ENCODE measurements at places on chromosomes 3 and 15. TPM values are rescaled to one million over a fixed set of nuclear protein-coding genes. Genes with fewer than 3 reads are reported as not detected.

Gene FANCD2OS
- not detected for total RNA-seq

Gene C3orf80
- not detected for total RNA-seq

Gene ZNF860
- total RNA-seq: not detected

Gene C15orf62
- 0.44 TPM for total RNA-seq

Gene ILDR1
- total RNA-seq: not detected

DNA sequence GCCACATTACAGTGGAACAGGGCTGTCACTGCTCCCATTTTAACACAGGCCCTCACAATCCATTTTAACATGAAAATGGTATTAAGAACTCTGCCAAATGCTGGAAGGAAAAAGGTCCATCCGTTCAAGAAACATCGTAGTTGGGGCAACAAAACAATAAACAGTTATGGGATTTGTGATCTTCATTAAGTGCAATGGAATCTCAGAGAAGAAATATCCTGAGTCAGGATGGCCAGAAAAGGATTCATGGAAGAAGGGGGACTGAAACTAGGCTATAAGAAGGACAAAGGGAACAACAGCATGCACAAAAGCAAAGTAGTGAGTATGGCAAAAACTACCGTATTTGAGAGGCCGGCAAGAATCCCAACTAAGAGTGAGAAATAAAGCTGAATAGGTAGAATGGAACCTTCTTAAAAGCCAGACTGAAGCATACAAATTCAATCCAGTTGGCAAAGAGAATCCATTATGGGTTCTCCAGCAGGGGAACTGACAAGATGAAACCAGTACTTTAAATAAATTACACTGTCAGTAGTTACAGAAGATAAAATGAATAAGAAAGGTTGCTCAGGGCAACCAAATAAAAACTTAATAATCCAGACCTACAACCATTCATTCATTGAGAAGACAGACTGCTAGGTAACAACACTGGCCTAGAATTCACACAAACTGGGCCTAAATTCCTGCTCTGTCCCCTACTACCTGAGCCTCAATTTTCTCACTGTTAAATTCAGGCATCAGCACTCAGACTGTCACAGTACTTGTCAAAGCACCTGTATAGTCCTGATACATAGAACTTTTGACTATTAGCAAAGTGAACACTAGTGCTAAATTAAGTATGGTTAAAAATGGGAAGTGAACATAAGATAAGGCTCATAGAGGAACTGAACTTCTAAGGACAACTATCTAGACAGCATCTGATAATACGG lies 6.3 kb downstream of the TBL1XR1 start:
- H3K27ac ChIP-seq: no peak overlapping the region
- no peaks in the 10 kb centered on the region for H3K36me3 ChIP-seq
- DNase-seq: no peak
- H3K27me3 ChIP-seq: no peaks in the 10 kb centered on the region
- peaks cover 38% of the 10 kb centered on the region for H3K4me1 ChIP-seq
- no peak overlapping the region for H3K4me3 ChIP-seq

DNA sequence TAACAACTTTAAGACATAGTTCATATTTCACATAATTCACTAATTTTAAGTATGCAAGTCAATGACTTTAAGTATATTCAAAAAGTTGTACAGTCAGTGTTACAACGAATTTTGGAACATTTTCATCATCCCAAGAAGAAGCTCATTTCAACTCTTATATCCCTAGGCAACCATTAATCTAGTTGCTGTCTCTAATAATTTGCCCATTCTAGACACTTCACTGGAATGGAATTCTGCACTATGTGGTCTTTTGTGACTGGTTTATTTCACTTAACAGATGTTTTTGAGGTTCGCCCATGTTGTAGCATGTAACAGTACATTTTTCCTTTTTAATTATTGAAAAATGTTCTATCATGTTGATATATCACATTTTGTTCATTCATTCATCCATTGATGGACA lies 104.2 kb upstream of the SPRED1 start:
- no peaks in the 10 kb centered on the region for H3K4me1 ChIP-seq
- H3K27me3 ChIP-seq: no peaks in the 10 kb centered on the region
- H3K36me3 ChIP-seq: no peaks in the 10 kb centered on the region
- DNase-seq: no peak

- H3K27me3 ChIP-seq: no peaks in the 10 kb centered on the region
- H3K4me1 ChIP-seq: no peaks in the 10 kb centered on the region
- H3K4me3 ChIP-seq: no peak overlapping the region
- H3K36me3 ChIP-seq: no peaks in the 10 kb centered on the region
Observed at GRCh38 chr3:130831719-130832400, 62.0 kb upstream of the ATP2C1 start.

- no peaks in the 10 kb centered on the region for H3K27me3 ChIP-seq
- no peak overlapping the region for H3K27ac ChIP-seq
- DNase-seq: no peak
- no peaks in the 10 kb centered on the region for H3K36me3 ChIP-seq
- no peaks in the 10 kb centered on the region for H3K4me1 ChIP-seq
- H3K4me3 ChIP-seq: no peak overlapping the region
Observed at GRCh38 chr3:137222736-137223225, 265.0 kb downstream of the IL20RB start.

- no peak overlapping the region for H3K4me3 ChIP-seq
- no peaks in the 10 kb centered on the region for H3K36me3 ChIP-seq
- H3K27me3 ChIP-seq: no peaks in the 10 kb centered on the region
- no peak overlapping the region for H3K27ac ChIP-seq
- H3K4me1 ChIP-seq: no peaks in the 10 kb centered on the region
Observed at GRCh38 chr15:48785195-48785594, 25.7 kb downstream of the CEP152 start.

GRCh38 chr3:129399895-129400357 lies 28.5 kb downstream of the EFCAB12 start:
- peaks cover 20% of the 10 kb centered on the region for H3K4me1 ChIP-seq
- H3K27me3 ChIP-seq: no peaks in the 10 kb centered on the region

DNA sequence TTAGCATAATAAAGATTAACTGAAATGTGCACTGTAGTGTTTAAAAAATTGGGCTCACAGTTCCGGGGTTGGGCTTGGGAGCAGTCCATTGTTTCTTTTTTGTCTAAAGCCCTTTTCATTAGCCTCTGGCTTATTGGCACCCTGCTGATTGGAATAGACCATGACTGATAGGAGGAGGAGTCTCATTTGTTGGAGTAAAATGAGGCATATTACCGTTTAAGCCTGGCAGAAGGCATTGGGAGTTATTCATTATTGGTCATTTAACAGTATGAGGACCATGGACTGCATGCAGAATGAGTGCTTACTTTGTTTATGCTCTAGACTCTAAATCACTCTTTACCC lies 139.0 kb upstream of the CGNL1 start:
- peaks cover 7% of the 10 kb centered on the region for H3K36me3 ChIP-seq
- no peak overlapping the region for H3K27ac ChIP-seq
- DNase-seq: no peak
- H3K4me3 ChIP-seq: no peak overlapping the region
- no peaks in the 10 kb centered on the region for H3K27me3 ChIP-seq
- H3K4me1 ChIP-seq: no peaks in the 10 kb centered on the region

GRCh38 chr3:147411815-147412241 lies 2.7 kb downstream of the ZIC1 start:
- H3K4me1 ChIP-seq: no peaks in the 10 kb centered on the region
- no peak overlapping the region for H3K4me3 ChIP-seq
- no peak for DNase-seq
- peaks cover 39% of the 10 kb centered on the region for H3K27me3 ChIP-seq
- H3K27ac ChIP-seq: no peak overlapping the region

DNA sequence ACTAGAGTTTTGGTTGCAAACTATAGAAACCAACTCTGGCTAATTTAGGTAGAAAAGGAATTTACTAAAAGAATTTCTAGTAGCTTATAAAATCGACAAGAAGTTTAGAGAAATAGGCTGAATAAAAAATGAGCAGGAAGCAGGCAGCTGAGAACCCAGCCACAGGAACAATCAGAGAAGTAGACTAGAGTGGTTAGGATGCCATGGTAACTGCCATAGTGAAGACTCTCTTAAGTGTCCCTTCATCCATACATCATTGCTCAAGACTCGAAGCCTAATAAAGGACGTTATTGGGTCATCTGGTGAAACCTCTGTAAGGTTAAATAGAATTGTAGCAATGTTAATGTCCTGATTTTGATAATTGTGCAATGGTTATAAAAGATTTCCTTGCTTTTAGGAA lies 13.8 kb downstream of the AVEN start:
- no peak overlapping the region for H3K27ac ChIP-seq
- H3K4me3 ChIP-seq: no peak overlapping the region
- H3K27me3 ChIP-seq: no peaks in the 10 kb centered on the region
- no peaks in the 10 kb centered on the region for H3K36me3 ChIP-seq
- H3K4me1 ChIP-seq: no peaks in the 10 kb centered on the region

GRCh38 chr15:68197661-68198437 lies 7.3 kb downstream of the CALML4 start:
- no peak for DNase-seq
- H3K4me3 ChIP-seq: no peak overlapping the region
- no peaks in the 10 kb centered on the region for H3K27me3 ChIP-seq

- H3K27ac ChIP-seq: no peak overlapping the region
- no peak for DNase-seq
- H3K27me3 ChIP-seq: no peaks in the 10 kb centered on the region
- no peaks in the 10 kb centered on the region for H3K36me3 ChIP-seq
- no peak overlapping the region for H3K4me3 ChIP-seq
- no peaks in the 10 kb centered on the region for H3K4me1 ChIP-seq
Observed at GRCh38 chr3:193767353-193768069, 174.5 kb downstream of the OPA1 start.

GRCh38 chr3:188954590-188955208 lies 217.1 kb upstream of the TPRG1 start:
- DNase-seq: peak; percentile 58
- H3K27ac ChIP-seq: no peak overlapping the region
- H3K4me3 ChIP-seq: no peak overlapping the region
- no peaks in the 10 kb centered on the region for H3K36me3 ChIP-seq

GRCh38 chr3:192915304-192915703 lies 2.4 kb downstream of the MB21D2 start:
- H3K4me3 ChIP-seq: no peak overlapping the region
- no peak overlapping the region for H3K27ac ChIP-seq
- H3K4me1 ChIP-seq: peaks cover 5% of the 10 kb centered on the region
- no peaks in the 10 kb centered on the region for H3K27me3 ChIP-seq
- DNase-seq: no peak

DNA sequence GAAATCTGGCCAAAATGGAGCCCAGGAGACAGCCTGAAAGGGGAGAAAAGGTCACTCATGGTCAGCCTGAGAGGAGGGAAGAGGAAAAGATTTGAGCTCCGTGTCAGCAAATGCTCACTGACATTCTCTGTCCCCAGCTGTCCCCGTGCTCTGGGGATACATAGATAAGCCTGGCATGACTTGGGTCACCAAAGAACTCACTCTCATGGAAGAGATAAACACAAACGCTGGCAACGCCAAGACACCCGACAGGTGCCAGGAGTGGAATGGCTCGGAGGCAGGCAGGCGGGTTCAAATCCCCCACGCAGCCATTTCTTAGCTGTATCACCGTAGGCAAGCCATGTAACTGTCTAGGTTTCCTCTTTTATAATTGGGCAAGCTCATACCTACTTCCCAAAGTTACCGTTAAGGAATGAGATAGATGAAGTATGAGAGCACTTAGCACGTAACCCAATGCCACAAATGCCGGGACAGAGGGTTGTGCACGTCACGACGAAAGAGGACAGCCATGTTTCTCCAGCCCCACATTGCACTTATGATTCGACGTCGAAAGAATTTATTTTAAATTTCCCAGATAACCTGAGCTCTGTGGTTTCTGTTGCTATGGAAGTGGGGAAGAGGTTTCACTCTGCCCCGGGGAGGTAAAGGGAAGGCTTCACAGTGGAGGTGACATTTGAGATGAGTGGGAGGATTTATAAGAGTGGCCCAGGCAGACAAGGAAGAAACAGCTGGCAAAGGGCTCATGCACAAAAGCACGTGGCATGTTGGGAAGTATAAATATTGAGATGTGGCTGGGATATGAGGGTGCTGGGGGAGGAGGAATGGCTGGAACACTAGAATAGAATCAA lies 41.4 kb upstream of the TSEN2 start:
- no peaks in the 10 kb centered on the region for H3K36me3 ChIP-seq
- H3K27ac ChIP-seq: no peak overlapping the region
- H3K4me1 ChIP-seq: no peaks in the 10 kb centered on the region
- H3K27me3 ChIP-seq: no peaks in the 10 kb centered on the region
- no peak for DNase-seq

DNA sequence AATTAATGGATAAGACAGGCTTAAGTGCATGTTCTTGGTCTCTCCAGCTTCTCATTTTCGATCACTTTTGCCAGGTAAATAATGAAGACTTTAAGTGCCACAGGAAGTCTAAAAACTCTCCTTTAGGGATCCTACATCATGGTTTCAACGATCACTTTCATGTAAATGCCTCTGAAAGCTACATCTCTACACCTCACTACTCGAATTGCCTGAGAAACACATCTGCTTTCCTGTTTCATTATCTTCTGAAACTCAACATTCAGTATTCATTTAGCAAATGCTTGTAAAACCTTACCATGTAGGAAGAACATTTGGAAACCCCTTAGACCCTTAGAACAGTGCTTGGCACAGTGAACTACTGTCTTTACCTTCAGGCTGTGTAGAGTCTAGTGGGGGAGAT lies 16.2 kb downstream of the THAP10 start:
- DNase-seq: no peak
- H3K36me3 ChIP-seq: no peaks in the 10 kb centered on the region
- no peak overlapping the region for H3K27ac ChIP-seq
- no peaks in the 10 kb centered on the region for H3K27me3 ChIP-seq
- no peak overlapping the region for H3K4me3 ChIP-seq

- no peaks in the 10 kb centered on the region for H3K4me1 ChIP-seq
- H3K27ac ChIP-seq: no peak overlapping the region
- no peak for DNase-seq
- H3K36me3 ChIP-seq: no peaks in the 10 kb centered on the region
- H3K4me3 ChIP-seq: no peak overlapping the region
Observed at GRCh38 chr15:57495041-57495440, 96.7 kb upstream of the MYZAP start.

DNA sequence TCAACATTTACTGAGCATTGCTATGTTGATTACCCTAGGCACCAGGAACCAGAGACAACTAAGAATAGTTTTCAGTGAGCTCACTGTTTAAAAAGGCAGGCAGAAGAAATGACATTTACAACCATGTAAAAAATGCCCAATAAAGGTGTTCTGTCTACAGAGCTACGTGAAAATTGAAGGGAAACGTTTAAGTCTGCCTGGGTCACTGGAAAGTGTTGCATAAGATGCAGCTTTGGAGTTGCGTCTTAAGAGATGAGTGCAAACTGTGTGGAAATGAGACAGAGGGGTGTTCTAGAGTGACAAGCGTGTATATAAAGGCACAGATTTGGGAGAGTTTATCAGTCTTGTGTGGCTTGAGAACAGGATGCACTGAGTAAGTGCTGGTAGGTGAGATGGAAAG lies 278.7 kb upstream of the GOLGA6L4 start:
- no peak for DNase-seq
- no peak overlapping the region for H3K4me3 ChIP-seq
- H3K27me3 ChIP-seq: no peaks in the 10 kb centered on the region
- no peaks in the 10 kb centered on the region for H3K4me1 ChIP-seq
- no peak overlapping the region for H3K27ac ChIP-seq
- no peaks in the 10 kb centered on the region for H3K36me3 ChIP-seq

DNA sequence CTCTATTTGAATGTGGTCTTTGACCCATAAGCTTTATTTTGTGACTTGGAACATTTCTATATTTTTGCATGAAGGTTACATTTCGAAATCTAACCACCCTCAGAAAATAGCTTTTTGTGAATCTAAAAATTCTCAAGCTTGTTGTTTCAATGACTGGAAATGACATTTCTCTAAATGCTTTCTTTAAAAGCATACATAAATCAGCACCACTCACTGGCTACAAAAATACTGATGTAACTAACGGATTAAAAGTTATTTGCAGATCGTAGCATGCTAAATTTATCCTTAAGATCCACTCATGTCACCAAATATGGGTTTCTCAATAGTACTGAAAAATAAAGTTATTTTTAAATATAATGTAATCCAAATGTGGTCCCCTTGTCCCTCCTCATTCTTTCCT lies 55.2 kb upstream of the ACAN start:
- no peak overlapping the region for H3K4me3 ChIP-seq
- H3K36me3 ChIP-seq: no peaks in the 10 kb centered on the region
- H3K27me3 ChIP-seq: no peaks in the 10 kb centered on the region
- H3K27ac ChIP-seq: no peak overlapping the region
- no peak for DNase-seq

Measured in CD8-positive, alpha-beta memory T cell (primary cell).